Type B pancreatic cell (in vitro differentiated cells): ENCODE measurements at places on chromosomes 3 and 15. TPM values are rescaled to one million over a fixed set of nuclear protein-coding genes. Genes with fewer than 3 reads are reported as not detected.

- no peaks in the 10 kb centered on the region for H3K27me3 ChIP-seq
- no peak for DNase-seq
- H3K27ac ChIP-seq = no peak overlapping the region
- H3K36me3 ChIP-seq = no peaks in the 10 kb centered on the region
Measured at GRCh38 chr15:33163816-33164215, 30.7 kb downstream of the FMN1 start.

DNA sequence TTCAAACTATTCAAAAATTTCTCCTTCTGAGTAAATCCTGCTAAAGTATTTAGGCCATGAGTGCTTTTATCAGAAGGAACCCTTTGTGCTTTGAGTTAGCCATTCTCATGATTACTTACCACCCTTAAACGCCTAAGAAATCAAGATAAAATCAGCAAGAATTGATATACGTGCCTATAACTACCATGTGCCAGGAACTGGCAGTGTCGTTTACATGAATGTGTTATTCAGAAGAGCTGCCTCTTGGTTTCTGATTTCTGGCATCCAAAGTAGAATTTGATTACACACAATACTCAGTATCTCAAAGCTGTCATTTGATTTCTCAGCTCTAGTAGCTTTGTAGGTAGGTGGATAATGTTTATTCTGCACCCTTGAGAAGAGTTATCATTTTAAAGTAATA, 351.3 kb upstream of the CCDC54 start:
- H3K4me3 ChIP-seq = no peak overlapping the region
- no peaks in the 10 kb centered on the region for H3K36me3 ChIP-seq
- peaks cover 6% of the 10 kb centered on the region for H3K4me1 ChIP-seq
- H3K27ac ChIP-seq = no peak overlapping the region
- DNase-seq = no peak

DNA sequence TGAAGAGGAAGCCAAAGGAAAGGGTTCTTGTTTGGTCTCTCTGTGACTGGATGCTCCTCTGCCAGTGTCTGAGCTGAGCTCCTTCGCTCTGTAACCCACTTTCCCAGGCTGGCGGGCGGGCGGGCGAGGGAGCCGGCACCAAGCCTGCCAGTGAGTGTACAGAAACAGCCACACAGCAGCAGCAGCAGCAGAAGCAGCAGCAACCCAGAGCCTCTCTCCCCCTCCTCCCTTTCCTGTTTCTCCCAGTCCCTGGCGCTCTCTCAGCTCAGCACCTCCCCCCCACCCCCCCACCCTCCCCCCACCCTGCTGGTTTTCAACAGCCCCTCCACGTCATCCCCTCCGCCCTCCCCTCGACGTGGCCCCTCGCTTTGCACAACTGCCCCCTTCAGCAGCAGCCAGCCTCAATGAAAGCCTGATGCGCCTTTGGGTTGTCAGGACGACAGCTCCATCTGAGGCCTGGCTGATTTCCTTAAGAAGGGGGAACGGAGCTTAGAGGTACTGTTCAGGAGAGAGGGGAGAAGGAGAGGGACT, at the start of gene LSAMP:
Gene LSAMP, minus strand, starts transcription at position 177 of the 531 bp plus-strand sequence.
- peak within 1 kb of the TSS; percentile 78 for H3K27ac ChIP-seq
- DNase-seq = peak; percentile 72
- peaks cover 36% of the 10 kb centered on the region for H3K4me1 ChIP-seq
- peak within 1 kb of the TSS; percentile 88 for H3K4me3 ChIP-seq
- peaks cover 2% of the 10 kb centered on the region for H3K36me3 ChIP-seq

The CDCP1 gene
- total RNA-seq = 26.3 and 82.5 TPM in 2 replicates

The SPTSSB gene
- total RNA-seq = 28.8 and 69.1 TPM in 2 replicates

DNA sequence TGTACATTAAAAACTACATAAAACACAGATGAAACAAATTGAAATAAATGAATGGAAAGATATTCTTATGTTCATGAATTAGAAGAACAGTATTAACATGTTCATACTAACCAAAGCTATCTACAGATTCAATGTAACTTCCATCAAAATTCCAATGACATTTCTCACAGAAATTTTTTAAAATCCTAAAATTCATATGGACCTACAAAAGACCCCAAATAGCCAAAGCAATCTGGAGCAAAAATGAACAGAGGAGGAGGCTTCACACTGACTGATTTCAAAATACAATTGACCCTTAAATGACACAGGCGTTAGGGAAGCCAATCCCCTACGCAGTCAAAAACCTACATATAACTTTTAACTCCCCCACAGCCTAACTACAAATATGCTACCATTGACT, 39.4 kb downstream of the KPNA1 start:
- no peak for DNase-seq
- peaks cover 3% of the 10 kb centered on the region for H3K4me1 ChIP-seq
- H3K4me3 ChIP-seq = no peak overlapping the region
- H3K27ac ChIP-seq = no peak overlapping the region
- H3K36me3 ChIP-seq = peaks cover 32% of the 10 kb centered on the region

The TRPM1 gene
- total RNA-seq = 9.5 TPM in 1 of 2 replicates, not detected in the other

DNA sequence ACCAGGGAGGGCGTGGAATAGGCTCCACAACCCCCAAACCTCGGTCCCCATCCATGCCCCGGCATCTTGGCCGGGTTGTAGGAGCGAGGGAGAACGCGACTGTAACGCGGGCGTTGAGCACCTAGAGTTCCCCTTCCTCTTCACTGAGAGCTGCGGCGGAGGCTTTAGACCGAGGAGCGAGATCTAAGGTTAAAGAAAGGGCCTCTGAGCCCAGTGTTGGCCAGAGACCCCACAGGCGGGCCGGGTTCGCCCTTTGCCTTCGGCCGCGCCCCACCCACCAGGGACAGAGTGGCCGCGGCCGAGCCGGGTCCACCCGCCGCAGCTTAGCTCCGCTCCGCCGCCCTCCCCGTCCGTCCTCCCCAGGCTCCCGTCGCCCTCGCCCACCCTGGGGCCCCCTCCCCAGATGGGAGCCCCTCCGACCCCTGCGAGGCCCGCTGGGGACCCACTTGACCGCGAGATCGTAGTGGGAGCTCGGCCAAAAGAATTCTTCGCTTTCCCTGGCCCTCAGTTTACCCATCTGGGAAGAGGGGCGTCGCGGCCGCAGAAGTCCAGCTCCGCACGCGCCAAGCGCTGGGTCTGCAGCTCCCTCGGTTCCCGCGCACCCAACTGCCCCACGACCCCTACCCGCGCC, 425 bp downstream of the ANPEP start:
- no peak overlapping the region for H3K27ac ChIP-seq
- H3K4me1 ChIP-seq = no peaks in the 10 kb centered on the region
- H3K36me3 ChIP-seq = peaks cover 6% of the 10 kb centered on the region

GRCh38 chr15:100099976-100100375, 241.8 kb downstream of the ADAMTS17 start:
- H3K36me3 ChIP-seq = no peaks in the 10 kb centered on the region
- no peak overlapping the region for H3K4me3 ChIP-seq
- no peaks in the 10 kb centered on the region for H3K4me1 ChIP-seq
- no peaks in the 10 kb centered on the region for H3K27me3 ChIP-seq
- peak; percentile 29 for DNase-seq
- H3K27ac ChIP-seq = no peak overlapping the region

DNA sequence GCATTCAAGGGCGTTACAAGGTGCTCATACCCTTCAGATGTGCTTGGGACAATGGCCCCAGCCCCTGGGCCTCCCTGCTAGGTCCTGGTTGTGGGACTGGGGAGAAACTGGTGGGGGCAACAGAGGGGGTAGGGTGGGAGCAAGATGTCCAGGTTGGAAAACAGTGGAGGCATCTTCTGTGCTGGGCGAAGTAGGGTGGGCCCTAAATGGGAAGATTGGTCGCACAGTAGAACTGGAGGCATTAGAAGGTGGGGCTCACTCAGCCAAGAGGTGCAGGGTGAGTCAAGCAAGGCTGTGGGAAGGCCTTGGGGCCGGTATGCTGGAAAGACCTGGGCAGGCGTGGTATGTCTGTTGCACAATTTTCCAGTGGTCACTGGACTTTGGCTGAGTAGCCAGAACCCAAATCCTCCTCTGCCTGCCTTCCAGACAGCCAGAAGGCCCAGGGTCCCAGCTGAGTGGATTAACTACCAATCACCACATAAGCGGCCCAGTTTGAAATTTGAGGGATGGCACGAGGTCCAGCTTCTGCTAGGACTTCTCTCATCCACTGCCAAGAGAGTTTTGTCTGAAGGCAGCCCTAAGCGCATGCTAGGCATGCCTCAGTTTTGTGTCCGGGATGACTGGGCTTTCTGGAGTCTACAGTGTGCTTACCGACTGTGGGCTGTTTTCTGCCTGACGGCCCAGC, 74.5 kb downstream of the LSM3 start:
- no peaks in the 10 kb centered on the region for H3K27me3 ChIP-seq
- no peaks in the 10 kb centered on the region for H3K36me3 ChIP-seq
- no peak overlapping the region for H3K27ac ChIP-seq

DNA sequence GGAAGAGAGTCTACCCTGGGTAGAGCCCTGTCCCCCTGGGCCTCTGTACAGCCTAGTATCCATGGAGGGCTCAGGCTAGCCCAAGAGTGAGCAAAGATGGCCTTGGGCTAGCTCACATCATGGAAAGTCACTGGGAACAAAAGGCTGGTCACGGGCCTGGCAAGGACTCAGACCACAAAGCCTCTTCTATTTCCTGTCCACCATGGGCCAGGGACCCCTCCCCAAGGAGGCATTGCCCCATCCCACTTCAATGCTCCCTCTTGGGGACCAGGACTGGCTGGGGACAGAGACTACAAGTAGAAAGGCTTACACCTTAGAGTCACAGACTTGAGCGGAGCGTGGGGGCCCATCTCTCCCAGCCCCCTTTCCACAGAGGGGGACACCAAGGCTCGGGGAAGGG, 16.9 kb downstream of the DUSP7 start:
- peaks cover 25% of the 10 kb centered on the region for H3K4me1 ChIP-seq
- no peak overlapping the region for H3K4me3 ChIP-seq
- peaks cover 10% of the 10 kb centered on the region for H3K27me3 ChIP-seq
- H3K27ac ChIP-seq = no peak overlapping the region
- DNase-seq = no peak

DNA sequence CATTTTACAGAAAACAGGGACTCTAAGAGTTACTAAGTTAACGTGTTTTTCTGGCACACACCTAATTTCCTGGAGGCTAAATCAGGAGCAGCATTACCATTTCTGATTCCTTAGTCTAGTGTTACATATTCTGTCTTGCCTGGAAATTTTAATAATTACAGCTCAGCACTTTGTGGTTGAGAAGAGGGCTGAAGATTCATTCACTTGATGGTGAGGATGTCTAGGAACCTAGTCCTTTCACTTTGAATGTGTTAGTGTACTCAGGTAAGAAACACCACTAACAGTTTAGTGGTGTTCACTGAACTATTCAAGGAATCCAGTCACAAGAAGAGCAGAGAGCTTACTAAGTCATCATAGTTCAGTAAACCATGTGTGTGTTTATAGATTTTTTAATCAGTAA, 102.8 kb downstream of the STT3B start:
- H3K27ac ChIP-seq = peak overlapping the region; percentile 16
- H3K4me3 ChIP-seq = no peak overlapping the region
- H3K27me3 ChIP-seq = no peaks in the 10 kb centered on the region
- peaks cover 4% of the 10 kb centered on the region for H3K4me1 ChIP-seq
- no peak for DNase-seq

DNA sequence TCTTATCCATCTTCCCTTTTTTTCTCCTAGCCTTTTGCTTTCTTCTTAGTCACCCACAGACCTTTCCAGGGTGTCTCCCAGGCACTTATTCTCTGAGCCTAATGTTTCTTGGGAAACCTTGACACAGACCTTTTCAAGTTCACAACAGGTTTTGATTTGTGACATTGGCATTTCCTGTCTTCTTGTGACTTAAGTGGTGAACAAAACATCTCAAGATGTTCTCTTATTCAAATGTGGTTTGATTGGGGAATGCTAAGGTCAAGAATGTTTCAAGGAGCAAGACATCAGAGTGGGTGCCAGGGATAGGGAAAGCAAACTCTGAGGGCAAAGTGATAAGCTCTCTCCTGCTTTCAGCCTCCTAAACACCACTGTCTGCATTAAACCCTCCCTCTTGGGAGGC, 68.2 kb upstream of the GSK3B start:
- peaks cover 15% of the 10 kb centered on the region for H3K4me1 ChIP-seq
- no peak overlapping the region for H3K27ac ChIP-seq
- no peaks in the 10 kb centered on the region for H3K27me3 ChIP-seq
- H3K4me3 ChIP-seq = no peak overlapping the region

The GOLGA8G gene
- total RNA-seq = not detected in 2 replicates

GRCh38 chr15:39976291-39977274, 42.7 kb downstream of the EIF2AK4 start:
- peaks cover 10% of the 10 kb centered on the region for H3K4me1 ChIP-seq
- H3K27ac ChIP-seq = peak overlapping the region; percentile 88
- no peak for DNase-seq
- H3K27me3 ChIP-seq = no peaks in the 10 kb centered on the region
- H3K4me3 ChIP-seq = peak overlapping the region; percentile 78

DNA sequence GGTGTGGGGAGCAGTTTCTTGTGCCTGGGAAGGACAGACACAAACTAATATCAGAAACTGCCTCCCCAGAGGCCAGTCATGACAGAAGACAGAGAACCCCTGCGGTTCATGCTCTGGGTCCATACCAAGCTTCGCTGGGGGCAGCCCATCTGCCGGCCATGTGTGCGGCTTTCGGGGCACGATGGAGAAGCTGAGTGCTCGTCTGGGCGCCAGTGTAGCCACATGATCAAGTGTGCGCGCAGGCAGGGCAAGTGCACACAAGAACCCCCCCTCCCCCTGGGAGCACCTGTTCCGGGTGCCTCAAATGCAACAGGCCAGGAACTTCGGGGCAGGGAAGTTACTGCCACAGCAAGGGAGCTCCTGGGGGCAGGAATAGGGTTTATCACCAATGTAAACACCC, 1.8 kb downstream of the ADAMTS17 start:
- peak overlapping the region; percentile 84 for H3K27ac ChIP-seq
- H3K4me1 ChIP-seq = peaks cover 22% of the 10 kb centered on the region
- peak overlapping the region; percentile 82 for H3K4me3 ChIP-seq
- DNase-seq = no peak
- peaks cover 53% of the 10 kb centered on the region for H3K27me3 ChIP-seq
- H3K36me3 ChIP-seq = no peaks in the 10 kb centered on the region

DNA sequence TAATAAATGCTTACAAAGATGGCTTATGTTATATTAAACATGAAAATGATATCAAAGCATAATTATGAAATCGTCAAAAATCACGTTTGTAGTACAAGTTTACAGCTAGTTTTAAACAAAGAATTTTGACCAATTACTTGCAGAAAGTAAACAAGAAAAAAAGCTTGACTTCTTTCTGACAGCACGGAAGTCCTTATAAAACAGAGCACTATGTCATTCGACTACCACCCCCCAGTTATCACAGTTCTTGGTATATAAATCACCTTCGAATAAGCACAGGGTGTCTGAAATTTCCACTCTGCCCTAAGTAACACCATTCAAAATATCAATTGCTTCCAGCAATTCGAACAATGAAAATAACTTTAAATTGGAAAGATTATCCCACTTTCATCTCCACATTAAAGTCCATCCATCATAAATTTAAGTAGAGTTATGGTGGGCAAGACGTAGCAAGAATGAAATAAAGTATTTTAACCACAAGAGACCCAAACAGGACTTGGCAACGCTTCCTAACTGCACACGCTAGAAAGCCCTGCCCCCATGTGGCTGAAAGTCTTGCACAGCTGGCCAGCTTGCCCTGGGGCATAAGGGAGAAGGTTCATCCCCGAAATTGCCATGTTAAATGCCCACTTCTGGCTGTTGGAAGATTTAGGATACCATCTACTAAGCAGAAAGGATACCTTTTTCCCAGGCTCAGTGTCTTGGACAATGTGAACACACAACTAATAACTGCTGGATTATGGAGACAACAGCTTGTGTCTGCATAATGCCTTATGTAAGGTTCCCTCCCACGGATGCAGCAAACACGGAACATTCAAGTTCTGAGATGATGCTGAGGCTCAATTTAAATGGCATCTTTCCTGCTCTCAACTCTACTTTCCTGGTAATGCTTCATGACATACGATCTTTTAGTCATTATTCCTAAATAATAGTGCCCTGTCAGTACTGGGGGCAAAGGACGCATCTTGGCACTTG, 116.4 kb upstream of the TJP1 start:
- no peak overlapping the region for H3K4me3 ChIP-seq
- H3K4me1 ChIP-seq = peaks cover 4% of the 10 kb centered on the region
- no peaks in the 10 kb centered on the region for H3K36me3 ChIP-seq
- no peak overlapping the region for H3K27ac ChIP-seq
